ENCODE measurements at places on chromosomes 3 and 15.

DNA sequence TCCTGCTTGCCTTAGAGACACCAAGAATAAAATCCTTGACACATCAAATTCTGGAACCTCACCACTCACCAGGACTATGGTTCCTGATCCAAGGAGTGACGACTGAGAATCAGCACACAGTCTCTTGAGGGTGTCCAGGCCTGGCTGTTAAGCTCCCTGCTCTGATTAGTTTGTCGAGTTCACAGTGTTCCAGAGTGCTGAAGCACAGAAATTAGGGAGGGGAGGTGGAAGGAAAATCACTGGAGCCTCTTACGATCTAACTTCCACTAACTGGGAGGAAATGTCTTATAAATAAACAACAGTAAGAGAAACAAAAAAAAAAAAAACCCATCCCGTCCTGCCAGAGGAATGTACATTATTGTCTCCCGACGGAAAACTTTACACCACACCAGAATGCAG lies 330.2 kb downstream of the TIGIT start:
- no peak for DNase-seq

DNA sequence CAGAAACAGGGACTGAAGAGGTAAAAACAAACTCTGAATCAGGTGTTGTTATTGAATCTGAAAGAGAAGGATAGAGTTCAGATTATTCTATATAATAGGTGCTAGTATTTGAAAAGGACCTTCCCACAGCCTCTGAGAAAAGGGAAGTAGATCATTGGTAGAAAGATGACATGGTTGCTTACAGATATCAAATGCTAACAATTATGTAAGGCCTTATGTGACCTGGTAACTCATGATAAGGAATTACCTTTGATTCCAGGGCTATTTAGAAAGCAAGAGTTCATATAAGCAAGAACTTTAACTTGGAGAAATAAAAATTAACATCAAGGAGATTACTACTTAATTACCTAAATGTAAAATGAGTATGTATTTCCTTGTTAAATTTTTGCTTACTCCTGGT lies 7.6 kb downstream of the SLC27A2 start:
- DNase-seq = peak; percentile 58

GRCh38 chr3:183468424-183468823 lies 40.0 kb upstream of the MCF2L2 start:
- DNase-seq = no peak

DNA sequence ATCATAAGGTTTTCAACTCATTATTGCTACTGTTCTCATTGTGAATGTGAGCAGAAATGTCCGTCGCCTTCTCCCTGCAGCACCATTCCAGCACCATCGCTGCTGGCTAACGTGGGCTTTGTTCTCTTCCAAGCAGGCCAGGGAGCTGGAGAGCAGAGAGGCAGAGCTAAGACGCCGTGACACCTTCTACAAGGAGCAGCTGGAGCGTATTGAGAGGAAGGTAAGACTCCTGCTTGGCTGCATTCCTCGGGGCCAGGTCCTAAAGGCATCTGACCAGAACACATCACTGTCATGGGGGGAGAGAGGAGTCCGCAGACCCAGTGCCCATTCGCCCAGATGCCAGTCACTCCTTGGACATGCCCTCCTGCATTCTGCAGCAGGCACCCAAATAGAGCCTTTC lies 130.4 kb upstream of the PLXNA1 start:
- no peak for DNase-seq

GRCh38 chr3:77376511-77376910 lies 336.6 kb downstream of the ROBO2 start:
- DNase-seq = no peak

DNA sequence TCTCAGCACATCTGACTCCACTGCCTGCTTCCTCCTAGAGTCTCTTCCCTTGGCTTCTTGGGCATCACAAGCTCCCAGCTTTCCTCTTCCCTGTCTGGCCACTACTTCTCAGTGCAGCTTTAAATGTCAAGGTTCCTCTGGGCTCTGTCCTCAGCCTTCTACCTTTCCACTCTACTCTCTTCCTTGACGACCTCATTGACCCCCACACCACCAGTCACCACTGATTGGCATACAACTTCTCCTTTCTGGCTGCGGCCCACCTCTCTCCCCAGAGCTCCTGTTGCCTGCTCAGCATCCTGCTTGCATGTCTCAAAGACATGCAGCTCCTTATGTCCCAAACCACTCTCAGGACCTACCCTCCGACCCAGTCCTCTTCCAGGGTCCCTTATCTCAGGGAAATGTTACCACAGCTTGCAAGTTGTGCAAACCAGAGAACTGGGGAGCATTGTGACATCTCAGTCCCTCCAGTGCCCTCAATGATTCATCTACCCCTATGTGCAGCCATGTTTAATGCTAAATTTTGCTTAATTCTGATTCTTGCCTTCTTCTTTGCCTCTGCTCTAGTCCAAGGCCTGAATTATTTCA lies 49.9 kb downstream of the TRPM1 start:
- DNase-seq = no peak

DNA sequence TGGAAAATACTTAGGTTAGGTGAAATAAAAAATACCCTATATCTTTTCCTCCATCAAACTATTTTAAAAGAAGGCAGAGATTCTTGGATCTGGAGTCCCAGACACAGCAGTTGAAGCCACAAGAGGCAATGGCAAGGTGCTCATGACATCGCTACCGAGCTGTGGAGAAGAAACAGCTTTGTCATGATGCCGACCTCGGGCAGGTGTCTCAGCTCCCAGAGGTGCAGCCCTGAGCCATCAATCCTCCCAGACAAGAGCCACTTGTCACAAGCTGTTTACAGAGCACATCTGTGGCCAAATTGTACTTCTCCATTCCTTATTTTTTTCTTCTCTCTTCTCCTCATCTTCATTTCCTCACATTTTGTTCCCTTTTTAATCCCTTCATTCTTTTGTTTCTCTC lies 50.8 kb downstream of the GPR176 start:
- DNase-seq = no peak

DNA sequence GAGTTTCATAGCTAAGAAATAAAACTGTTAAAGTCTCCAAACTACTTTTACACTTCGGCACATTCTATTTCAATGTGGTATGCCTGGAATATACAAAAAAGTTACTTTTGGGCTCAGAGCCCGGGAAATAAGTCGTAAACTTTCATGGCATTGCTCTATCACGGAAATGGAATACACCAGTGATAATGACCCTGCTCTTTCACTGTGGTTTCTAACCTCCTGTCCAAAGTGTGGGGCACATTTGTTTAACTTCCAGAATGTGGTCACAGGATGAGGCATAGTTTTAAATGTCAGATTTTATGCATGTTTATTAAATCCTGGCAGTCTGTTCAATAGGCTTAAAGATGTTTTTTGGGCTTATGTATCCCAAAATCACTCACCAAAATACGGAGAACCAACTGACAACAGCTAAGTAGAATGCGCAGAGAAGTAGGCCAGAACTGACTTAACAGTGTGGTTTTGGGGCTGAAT lies 5.1 kb downstream of the CXCR6 start:
- no peak for DNase-seq
